ENCODE measurements at places on chromosomes 2 and 18.
A peak's percentile ranks its signal among the peaks of the same experiment; 100 is the strongest.

GRCh38 chr2:183438541-183438940 lies 314.3 kb downstream of the NUP35 start:
- no peak for DNase-seq

GRCh38 chr18:34122724-34123334 lies 101.9 kb downstream of the NOL4 start:
- no peak for DNase-seq

DNA sequence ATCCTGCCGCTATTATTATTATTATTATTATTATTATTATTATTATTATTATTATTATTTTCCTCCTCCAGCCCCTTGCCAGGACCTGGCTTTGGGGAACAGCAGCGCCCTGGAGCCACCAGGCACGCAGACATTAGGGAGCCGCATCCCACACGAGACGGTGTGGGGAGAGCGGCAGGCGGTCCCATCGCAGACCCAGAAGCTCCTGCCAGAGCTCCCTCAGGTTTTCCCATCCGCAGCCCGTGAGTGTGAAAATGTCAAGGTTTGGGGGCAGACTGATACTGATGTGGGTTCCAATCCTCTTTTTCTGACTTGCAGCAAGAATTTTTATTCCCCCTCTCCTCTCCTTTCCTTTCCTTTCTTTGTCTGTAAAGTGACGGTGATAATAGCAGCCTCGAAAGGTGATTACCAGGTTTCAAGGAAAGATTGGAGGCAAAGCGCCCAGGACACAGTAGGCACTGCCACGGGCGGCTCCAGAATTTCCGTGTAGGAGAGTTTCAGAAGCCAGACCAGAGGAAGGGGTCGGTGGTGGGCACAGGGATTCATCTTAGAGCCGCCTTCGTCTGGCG lies 816 bp downstream of the SCTR start:
- DNase-seq: no peak

DNA sequence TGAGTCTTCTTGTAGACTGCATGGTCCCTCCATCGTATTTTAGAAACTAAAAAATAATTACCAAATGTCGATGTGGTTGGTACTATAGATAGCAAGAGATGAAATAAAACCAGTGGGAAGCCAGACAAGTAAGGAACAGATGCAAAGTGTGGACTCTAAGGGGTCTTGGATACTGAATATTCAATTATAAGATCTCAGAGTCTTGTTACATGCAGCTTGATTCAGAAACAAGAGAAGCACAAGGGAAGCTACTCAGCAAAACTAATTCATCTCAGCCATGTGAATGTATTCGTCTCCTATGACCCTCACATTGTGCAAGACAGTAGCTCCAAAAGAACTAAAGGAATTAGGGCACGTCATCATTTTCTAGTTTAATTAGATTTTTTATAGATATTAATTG lies 80.9 kb downstream of the CDH20 start:
- DNase-seq: no peak

DNA sequence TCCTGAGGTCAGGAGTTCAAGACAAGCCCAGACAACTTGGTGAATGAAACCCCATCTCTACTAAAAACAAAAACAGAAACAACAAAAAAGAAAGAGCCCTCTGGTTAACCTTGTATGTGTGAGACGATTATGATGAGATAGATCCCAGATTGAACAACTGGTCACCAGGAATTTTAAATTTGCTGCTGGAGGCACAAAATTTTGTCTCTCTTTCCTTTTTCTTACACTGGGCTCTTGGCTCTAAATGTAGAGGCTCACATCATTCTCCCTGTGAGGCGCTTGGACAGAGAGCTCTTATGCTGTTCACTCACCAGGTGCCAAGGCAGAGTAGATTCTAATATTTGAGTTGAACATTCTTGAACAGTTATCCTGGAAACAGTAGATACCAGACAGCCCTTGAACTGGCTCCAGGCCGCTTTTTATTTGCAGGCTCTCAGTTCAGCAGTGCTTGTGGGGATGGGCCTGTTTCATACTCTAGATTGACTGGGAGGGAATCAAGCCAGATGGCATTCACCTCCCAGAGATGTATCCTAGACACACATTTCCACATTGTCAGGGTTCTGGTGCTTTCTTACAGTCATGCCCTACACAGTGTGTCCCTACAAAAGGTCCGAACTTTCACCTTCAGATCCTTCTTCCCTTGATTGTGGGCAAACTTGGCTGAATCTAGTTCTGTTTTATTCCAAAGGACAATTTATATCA lies 1159.6 kb downstream of the RPIA start:
- peak; percentile 44 for DNase-seq

DNA sequence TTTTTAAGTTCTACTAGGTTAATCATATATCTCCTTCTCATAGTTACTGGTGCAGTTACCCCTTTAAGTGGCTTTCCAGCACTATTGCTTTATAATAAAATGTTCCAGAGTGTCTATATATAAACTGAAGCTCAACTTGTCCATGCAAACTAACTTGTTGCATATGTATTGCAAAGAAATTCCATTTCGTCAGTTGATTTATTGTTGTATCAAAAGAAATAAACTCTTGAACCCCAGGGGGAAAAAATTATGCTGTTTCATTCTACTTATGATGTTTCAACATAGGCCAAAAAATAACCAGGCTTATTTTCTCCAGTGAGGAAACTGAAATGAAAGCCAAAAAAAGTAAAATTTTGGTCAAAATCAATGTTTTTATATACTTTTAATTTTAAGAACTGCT lies 491.9 kb downstream of the NR4A2 start:
- no peak for DNase-seq

DNA sequence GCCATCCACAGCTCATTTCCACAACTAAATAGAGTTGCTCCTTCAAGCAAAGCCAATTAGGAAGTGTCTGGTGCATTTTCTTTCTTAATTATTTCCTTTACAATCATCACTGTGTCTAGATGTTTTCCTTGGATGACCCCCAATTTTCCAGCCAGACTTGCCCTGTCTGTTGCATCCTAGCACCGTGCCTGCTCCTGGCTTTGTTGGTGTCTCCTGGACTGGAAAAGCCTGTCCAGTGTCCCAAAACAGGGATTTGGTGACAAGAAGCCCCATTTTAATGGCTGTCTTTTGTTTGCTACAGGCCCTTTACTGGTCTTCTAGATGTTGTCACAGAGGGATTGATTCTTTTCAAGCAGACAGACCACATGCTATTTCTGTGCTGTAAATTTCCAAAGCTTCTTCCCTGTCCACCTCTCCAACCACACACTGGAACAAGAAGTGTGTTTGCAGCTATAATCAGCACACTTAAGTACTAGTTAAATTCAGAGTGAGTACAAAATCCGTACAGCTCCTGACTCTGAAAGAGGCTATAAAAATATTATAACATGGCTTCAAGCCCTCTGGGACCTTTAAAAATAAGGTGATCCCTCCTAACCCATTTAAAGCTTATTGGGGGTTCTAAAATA lies 38.4 kb downstream of the RNF144A start:
- no peak for DNase-seq

- no peak for DNase-seq
These were observed 2.9 kb downstream of the MXD1 start for GRCh38 chr2:69917852-69918251.

- no peak for DNase-seq
These were observed 1660.6 kb upstream of the NXPH2 start for GRCh38 chr2:140440815-140441214.

- DNase-seq: no peak
These were observed 737.9 kb upstream of the SALL3 start for GRCh38 chr18:78241535-78242253.

- DNase-seq: no peak
These were observed 537.1 kb upstream of the ID2 start for GRCh38 chr2:8144785-8145184.

DNA sequence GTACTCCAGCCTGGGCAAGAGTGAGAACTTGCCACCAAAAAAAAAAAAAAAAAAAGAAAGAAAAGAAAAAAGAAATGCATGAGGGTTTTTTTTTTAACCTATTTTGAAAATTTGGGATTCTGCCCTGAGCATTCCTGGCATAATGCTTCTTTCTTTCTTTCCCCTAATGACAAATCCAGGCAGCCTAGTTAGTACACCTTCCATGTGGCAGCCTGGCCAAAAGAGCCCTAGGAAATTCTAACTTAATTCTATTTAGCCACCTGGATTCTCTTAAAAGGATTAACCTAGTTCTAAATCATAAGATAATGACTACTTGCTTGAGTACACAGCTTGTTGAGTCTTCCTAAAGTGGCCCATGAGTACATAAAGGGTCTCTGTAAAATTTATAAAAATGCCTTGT lies 160.1 kb downstream of the THADA start:
- DNase-seq: no peak

DNA sequence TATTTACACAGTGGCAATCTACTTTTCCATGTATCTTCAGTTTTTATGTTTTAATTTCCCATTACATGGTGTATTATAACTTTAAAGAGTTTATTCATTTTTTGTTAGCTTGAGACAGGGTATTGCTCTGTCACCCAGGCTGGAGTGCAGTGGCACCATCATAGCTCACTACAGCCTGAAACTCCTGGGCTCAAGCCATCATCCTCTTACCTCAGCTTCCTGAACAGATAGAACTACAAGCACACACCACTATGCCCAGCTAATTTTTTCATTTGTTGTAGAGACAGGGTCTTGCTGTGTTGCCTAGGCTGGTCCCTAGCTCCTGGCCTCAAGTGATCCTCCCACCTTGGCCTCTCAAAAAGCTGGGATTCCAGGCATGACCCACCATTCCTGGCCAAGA lies 66.8 kb downstream of the COA5 start:
- no peak for DNase-seq

DNA sequence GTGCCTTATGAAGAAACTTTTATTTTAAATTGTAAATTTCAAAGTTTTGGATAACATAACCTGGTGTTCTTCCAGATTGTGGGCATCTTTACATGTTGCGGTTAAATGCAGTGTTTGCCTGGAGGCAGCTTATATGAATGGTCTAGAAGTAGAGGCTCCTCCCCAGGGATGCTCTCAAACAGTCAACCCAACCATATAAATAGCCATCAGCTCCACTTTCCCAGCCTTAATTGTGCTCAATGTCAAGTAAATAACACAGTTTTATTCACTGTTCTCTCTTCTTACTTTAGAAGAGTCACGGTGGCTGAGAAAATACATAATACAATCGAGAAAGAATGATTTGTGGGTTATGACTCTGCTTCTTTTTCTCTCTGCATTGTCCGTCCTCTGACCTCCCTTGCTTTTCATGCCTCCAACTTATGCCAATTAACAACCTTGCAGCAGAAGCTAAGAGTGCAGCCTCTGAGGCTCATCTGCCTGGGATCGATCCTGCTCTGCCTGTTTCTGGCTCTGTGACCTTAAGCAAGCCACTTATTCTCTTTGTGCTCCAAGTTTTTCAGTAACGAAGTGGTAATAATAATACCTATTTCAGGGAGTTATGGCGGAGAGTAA lies 100.3 kb downstream of the DAW1 start:
- DNase-seq: no peak

DNA sequence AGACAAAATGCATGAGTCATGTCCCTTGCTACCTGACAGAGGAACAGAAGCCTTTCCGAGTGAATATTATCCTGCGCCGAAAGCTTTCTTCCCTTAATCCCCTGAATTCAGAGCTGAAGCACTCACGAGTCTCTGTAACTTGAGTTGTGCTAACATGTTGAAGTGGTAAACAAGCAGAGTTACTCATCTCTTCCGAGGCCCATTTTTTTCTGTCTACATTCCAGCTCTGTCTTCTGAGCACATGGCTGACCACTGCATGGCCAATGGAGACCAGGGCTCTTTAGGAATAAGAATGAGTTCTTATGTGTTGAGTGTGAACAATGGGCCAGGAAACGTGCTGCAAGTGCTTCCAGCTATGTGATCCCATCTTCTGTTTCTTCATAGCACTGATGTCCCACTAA lies 73.1 kb upstream of the PID1 start:
- no peak for DNase-seq

DNA sequence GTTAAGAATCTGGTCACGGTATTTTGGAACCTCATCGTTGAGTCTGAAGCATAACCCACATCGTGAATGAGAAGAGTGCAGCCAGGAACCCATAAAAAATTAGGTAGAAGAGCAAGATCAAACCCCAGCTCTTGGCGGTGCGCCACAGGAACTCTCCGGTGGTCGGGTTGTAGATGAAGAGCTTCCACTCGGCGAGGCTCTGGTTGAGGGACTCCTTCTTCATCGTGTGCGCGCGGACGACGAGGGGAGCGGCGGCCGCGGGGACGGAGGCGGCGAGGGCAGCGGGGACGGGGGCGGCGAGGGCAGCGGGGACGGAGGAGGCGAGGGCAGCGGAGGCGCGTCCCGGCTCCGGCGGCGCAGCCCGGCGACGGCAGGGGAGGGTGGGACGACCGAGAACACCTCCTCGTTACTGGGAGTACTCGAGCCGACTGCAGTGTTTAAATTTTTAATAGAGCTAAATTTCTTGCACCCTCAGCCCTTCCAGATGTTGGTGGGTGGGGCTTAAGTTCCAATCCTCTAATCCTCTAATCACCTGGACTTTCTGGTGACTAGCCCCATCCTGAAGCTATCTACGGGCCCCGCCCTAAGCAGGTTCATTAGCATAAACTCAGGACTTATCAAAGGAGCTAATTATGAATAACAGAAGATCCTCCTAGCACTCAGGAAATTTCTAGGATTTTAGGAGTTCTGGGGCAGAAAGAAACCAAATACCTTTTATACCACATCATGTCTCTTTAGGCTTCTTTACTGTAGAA lies 20.4 kb upstream of the PAPOLG start:
- no peak for DNase-seq

DNA sequence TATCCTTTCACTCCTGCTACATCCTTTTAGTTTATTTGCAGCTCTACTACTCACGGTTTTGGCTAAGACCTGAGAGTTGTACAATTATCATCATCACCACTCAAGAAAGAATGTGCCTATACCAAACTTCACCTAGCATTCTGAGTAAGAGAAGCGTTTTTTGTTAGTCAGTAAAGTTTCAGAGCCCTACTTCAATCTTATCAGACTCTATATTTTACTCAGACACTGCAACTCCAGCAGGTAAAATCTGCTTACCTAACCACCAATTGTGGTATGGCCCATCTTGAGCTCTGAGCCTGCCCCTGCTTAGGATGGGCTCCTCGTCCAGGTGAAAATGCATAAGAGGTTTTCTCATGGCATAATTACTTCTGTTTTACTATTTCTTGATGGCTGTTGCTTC lies 37.1 kb downstream of the ICOS start:
- DNase-seq: no peak

Measured in posterior vena cava (tissue), 2 donors.